ENCODE measurements at places on chromosomes 6 and 20. TPM values are rescaled to one million over a fixed set of nuclear protein-coding genes. Genes with fewer than 3 reads are reported as not detected.

Gene GNAS-AS1
- 0.42 TPM for total RNA-seq

Gene DACT2
- total RNA-seq = 2.8 TPM

Gene NQO2
- total RNA-seq = 124 TPM

Gene HDGFL1
- not detected for total RNA-seq

Gene CYP39A1
- total RNA-seq = 10.8 TPM

Gene DLK2
- not detected for total RNA-seq

Gene MCHR2
- not detected for total RNA-seq

Gene LMBRD1
- total RNA-seq = 47.2 TPM

Gene FAM217A
- total RNA-seq = not detected

Gene EGFL8
- 1.8 TPM for total RNA-seq

Gene CPNE5
- 0.47 TPM for total RNA-seq

Gene CGA
- total RNA-seq = not detected

Gene ARFGEF2
- 22.0 TPM for total RNA-seq

Gene SLC13A3
- total RNA-seq = 10.7 TPM

Gene PGK2
- not detected for total RNA-seq

Gene BHLHE23
- total RNA-seq = not detected

Gene SLC2A10
- 8.0 TPM for total RNA-seq

Gene ZNF133
- 9.5 TPM for total RNA-seq

Gene RBPJL
- total RNA-seq = not detected

Gene LY6G6F
- 3.2 TPM for total RNA-seq

Gene TSBP1
- total RNA-seq = not detected

Gene ABCC10
- 10.6 TPM for total RNA-seq

Gene TFAP2A
- total RNA-seq = 0.08 TPM

Gene NCOA6
- 5.4 TPM for total RNA-seq

Gene PROCR
- total RNA-seq = 6.7 TPM

Gene PRRC2A
- total RNA-seq = 27.2 TPM

Gene CAGE1
- total RNA-seq = not detected

Gene OR2H1
- total RNA-seq = not detected

Gene GHRH
- not detected for total RNA-seq

Gene FOXF2
- 0.05 TPM for total RNA-seq

Gene ARG1
- 800 TPM for total RNA-seq

Gene MEI4
- 0.42 TPM for total RNA-seq

Gene CRISP2
- not detected for total RNA-seq

Gene BPIFB4
- not detected for total RNA-seq

Gene PLG
- total RNA-seq = 1,208 TPM

Gene PARD6B
- 8.8 TPM for total RNA-seq

Gene ADGRF4
- not detected for total RNA-seq

Gene ENPP5
- 3.2 TPM for total RNA-seq

Gene FAM209A
- total RNA-seq = not detected

Gene FRK
- 5.7 TPM for total RNA-seq

Gene CGAS
- total RNA-seq = 2.0 TPM

Gene DEFB124
- total RNA-seq = not detected
